ENCODE measurements at places on chromosomes 6 and 20.
A peak's percentile ranks its signal among the peaks of the same experiment; 100 is the strongest.

- peak; percentile 32 for DNase-seq
Measured at GRCh38 chr6:57130661-57131177, 40.7 kb downstream of the ZNF451 start.

- no peak for DNase-seq
Measured at GRCh38 chr20:8492173-8492572, 360.1 kb downstream of the PLCB1 start.

GRCh38 chr6:169416249-169416648, 162.6 kb upstream of the THBS2 start:
- no peak for DNase-seq

- DNase-seq, result no peak
Measured at GRCh38 chr6:42163981-42164380, 9.2 kb upstream of the GUCA1A start.

DNA sequence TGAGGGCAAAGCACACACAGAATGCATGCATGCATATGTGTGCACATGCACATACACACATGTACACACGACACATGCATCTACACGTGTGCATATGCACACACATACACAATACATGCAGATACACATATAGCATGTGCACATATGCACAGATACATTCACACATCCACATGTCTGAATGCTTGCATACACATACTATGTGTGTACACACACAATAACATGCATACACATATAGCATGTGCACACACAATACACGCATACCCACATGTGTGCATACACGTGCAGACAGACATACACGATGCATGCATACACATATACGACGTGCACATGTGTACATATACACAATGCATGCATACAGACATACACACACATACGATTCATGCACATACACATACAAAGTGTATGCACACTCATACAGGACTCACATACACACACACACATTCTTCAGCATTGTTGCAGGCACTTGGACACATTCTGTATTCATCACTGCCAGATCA, 24.2 kb upstream of the IRF4 start:
- DNase-seq, result no peak

DNA sequence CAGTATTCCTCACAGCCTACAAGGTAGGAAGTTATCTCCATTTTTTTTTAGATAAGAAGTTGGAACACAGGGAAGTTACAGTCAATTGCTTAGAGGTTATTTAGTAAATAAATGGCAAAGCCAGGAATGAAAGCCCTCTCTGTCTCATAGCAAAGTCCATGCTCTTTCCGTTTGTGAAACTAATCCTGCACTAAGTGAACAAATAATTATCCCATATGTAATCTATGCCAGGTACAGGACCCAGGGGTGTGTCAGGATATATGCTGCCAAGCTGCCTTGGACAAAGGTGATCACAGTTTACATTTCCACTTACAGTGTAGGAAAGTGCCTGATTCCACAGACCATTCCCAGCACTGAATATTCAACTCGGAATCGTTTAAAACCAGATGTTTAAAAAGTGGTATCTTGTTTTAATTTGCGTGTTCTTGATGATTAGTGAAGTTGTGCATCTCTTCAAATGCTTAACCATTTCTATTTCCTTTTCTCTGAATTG, 13.6 kb upstream of the GMDS start:
- no peak for DNase-seq

DNA sequence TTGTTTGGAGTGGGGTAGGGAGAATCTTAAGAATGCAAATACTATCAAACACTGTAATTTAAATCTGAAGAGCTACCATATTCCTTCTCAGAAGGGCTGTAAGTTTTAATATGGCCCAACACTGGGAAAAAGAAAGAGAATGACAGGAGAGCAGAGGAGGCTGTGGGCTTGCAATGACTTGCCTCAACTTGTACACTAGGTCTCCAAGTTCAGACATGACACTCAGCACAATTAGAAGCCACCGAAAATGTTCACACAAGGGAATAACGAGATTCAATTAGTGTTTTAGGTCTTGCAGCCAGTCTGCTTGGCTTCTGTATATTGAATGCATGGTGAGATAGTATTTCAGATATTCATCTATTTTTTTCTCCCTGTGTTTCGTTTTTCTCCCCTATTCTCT, 89.4 kb downstream of the HS3ST5 start:
- no peak for DNase-seq

Measured in T-helper 2 cell (primary cell).